ENCODE measurements at places on chromosomes 11 and 22. TPM values are rescaled to one million over a fixed set of nuclear protein-coding genes. Genes with fewer than 3 reads are reported as not detected.

The BATF2 gene
- 5.6 TPM for total RNA-seq

The OR52I1 gene
- not detected for total RNA-seq

The DDX10 gene
- total RNA-seq, result 18.4 TPM

The B3GAT1 gene
- total RNA-seq, result 0.34 TPM

The ACTN3 gene
- total RNA-seq, result not detected

The THAP7 gene
- total RNA-seq, result 10.6 TPM

The HIKESHI gene
- total RNA-seq, result 10.4 TPM

DNA sequence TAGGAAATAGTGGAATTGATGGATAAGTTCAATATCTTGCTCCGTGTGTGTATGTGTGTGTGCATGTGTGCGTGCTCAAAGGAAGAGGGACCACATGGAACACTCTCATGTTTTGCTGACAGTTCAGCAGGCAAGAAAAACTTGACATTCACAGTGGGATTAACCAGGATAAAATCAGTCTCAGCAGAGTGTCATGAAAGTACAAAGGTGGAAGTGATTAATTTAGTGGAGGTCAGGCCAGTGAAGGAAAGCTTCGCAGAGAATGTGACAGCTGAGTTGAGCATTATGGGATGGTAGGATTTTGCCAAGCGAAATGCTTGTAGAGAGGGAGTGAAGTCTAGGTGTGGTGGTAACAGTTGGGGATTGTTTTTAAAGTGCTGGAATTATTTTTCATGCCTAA, 15.7 kb upstream of the FBXO3 start:
- no peak for DNase-seq

GRCh38 chr22:33513388-33514338, 406.6 kb downstream of the LARGE1 start:
- DNase-seq, result no peak

DNA sequence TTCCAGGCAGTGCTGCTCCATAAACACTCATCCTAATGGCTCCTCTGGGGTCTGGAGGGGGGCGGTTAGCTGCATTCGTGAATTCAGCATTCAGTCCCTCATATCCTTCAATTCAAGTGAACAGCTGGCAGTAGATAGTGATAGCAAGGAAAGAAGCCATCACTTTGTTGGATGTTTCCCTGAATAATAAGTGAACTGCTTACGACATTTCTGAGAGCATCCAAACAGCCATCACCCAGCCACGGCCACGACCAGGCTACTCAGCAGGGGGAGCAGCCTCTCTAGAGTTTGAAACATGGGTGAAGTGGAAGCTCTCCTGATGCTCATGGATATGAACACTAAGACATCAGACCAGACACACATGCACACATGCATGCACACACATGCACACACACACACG, 163.6 kb downstream of the NTM start:
- DNase-seq, result no peak

- no peak for DNase-seq
These were observed 37.2 kb downstream of the MUC5B start for GRCh38 chr11:1260023-1260501.

- no peak for DNase-seq
These were observed 18.5 kb upstream of the STK33 start for GRCh38 chr11:8612522-8612921.

DNA sequence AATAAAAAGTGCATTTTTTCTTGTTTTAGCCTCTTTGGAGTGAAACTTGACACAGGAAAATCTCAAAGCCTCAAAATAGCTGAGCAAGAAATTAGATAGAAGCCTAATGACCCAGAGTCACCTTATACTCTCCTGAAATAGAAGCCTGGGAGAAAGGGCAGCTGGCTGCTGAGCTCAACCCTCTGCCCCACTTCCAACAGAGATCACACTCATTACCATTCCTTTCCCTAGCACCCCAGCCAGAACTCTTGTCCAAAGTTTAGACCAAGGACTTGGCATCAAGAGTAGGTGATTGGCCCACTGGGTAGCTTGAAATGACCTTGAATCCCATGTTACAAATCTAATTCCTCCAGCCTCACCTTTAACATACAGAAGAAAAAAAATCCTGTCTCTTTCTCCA, 62.7 kb upstream of the AMOTL1 start:
- peak; percentile 92 for DNase-seq

DNA sequence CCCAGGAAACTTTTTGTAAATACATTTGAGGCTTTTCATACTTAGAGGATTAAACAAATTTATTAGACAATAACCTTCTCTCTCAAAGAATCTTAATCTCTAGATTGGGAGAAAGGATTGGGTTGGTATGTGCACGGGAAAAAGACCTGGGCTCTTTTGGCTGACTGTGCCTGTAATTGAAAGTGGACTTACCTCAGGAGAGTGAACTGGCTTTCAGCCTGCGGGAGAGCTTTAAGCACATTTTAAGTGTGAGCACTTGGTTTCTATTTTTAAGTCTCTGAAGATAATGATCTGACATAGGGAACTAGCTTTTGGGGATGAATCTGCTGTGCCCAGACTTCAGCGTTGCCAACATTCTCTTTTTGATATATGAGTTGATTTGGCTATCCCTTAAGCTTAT, 35.8 kb downstream of the UVRAG start:
- DNase-seq, result no peak

DNA sequence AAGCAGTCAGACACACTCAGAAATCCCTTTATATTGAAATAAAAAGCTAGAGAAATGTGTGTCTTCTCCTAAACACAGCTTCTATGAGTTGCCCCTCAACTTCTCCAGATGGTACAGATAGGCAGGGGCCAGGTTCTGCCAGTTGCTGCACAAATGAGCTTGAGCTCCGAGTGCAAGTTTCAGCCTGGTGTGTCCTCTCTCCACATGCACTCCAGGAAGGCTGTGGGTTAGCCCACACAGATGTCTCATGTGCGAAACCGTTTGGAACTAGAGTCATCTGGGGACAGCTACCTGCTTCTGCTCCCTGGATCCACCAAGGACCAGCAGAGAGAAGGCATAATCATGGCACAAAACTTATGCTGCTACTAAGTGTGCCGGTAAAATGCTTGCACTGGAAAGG, 812.6 kb downstream of the OPCML start:
- no peak for DNase-seq

GRCh38 chr11:126546191-126546590, 190.7 kb downstream of the ST3GAL4 start:
- no peak for DNase-seq

- DNase-seq, result no peak
These were observed 435.1 kb upstream of the CCDC90B start for GRCh38 chr11:83721263-83721662.

DNA sequence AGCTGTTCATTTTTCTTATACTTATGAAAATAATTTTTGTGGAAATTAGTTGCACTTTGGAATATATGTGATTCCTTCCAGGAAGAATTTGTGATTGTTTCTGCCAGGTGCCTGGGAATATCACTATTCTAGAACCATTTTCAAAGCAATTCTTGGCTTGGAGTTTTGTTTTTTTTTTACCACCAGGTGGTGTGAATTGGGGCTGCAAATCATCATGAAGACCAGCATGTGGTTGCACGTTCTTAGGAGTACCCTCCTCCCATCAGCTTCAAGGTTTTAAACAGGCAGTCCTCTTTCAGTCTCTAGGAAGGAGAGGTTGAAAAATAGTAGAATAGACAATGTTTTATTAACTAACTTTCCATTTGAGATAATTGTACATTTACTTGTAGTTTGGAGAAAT, 25.9 kb downstream of the USP47 start:
- DNase-seq, result no peak

DNA sequence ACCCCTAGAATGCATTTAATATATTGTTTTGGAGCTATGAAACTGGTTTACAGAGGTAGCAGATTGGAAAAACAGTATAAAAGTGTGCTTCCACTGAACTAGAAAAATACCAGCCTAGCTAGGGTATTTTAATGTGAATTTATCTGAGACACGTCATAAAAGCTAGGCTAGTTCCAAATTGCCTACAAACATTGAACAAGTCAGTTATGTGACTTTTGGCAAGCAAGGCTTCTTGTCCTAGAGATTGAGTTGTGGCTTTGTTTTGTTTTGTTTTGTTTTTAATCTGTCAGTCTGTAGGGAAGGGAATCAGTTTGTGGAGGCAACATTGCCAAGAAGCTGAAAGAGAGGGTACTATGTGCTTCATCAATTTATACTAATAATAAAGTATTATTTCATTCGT, 24.2 kb downstream of the RTN3 start:
- no peak for DNase-seq

DNA sequence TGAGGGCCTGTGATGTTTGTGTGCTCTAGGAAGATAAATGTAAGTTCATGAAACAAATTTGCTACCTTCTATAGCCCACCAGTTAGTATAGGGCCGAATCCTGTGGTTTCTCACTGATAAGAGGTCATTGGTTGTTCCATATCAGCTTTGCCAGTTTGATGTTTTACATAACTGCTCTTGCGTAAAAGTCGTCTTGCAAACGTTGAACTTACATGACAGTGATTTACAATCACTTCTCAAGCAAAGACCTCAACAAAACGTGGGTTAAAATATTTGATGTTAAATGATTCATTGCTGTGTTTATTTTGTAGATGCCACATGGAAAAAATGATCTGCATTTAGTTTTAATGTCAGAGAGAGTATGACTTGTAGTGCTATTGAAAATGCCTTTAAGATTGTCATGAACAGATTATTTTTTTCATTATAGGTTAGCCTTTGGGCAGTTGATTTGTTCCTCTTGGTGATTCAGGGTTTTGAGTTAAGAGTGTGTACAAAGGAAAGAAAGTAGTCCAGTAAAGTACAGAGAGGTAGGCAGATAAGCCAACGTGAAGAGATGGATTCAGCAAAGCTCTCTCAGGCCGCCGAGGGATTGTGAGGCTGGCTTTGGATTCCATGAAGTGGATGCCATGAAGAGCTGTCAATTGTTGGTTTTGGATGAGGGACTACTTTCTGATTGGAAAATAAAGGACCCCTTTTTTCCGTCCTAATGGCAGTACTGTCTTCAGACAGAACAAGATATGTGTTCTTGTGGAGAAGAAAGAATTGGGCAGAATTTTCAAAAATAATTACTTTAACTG, 2.6 kb downstream of the EWSR1 start:
- no peak for DNase-seq
